Iris pigment epithelial cell (primary cell): ENCODE measurements at places on chromosomes 1 and 21.

DNA sequence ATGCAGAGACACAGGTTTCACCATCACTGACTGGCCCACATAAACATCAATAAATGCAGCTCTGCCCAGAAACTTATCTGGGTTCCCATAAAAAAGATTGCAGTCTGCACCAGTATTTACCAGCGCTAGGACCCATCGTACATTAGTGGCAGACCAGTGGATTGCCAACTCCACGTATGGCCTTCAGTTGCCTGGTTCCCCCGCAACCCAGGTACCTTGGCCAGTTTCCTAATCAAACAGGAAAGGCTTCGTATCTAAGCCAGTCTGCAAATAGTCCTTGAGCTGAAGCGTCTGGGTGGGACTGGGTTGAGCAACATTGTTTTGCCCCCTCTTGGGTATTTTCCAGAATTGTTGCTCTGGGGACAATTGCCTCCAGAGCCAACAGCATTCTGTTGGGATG lies 1639.3 kb downstream of the MRPL39 start:
- DNase-seq: no peak

DNA sequence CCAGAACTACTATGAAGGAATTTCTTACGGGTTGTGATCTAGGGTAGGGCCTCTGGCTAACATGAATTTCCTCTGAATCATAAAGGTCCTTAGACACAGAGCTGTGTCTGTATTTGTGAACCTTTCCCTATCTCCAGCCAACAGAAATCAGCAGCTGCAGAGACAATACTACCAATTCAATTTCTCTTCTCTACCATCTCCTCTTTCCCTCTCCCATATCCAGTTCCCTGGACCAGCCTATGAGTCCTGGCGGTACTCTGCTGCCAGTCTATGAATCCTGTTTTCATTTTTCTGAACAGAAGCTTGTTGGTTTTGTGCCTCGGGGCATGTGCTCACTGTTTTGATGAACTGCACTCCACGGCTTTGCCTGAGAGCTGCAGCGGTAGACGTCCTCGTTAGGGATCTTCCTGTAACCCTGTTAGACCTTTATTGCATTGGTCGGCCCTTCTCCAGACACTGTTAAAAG lies 458.0 kb upstream of the VAMP3 start:
- DNase-seq: peak; percentile 57

DNA sequence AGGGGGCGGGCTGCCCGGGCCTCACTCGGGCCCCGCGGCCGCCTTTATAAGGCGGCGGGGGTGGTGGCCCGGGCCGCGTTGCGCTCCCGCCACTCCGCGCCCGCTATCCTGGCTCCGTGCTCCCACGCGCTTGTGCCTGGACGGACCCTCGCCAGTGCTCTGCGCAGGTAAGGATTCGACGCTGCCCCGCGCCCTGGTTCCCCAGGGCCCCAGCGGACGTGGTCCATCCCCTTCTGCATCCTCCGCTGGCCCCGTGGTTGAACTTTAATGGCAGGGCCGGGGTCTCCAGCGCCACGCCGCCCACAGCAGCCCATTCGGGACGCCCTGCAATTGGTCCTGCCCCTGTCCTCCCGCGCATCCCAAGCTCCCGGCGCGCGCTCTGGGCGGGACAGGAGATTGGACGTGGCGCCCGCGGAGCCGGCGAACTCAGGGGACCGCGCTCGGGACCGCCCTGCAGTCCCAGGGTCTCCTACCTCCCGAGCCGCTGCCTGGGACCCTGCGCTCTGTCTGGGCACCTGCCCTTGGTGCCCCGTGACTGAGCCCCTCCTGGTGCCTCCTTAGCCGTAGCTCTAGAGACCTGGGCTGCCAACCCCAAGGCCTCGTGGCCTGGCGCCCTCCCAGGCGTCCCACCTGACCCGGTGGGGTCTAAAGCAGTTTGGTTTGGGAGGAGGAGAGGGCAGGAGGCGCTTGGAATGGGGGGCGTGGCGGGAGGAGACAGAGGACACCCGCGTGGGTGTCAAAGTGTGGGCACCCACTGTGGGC lies at the start of gene ALPL:
ALPL (plus strand) TSS at position 73 of the 762 bp plus-strand sequence. CDS start 44,659 bp downstream, outside the sequence.
- no peak for DNase-seq

DNA sequence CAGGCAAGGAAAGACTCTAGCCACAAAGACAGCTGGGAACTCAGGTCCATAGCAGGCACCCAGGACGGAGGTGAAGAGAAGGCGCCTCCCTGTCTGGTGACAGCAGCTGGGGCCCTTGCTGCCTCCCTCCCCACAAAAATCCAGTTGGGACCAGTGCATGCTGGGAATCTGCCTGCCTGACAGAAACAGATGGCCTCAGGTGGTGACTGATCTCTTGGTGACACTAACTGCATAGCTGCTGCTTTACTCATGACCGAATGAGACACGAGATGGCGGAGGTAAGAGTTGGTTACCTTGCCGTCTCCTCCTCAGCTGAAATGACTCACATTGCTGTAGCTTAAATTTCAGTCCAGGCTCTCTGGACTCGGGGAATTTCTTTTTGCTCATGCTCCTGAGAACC lies 130.3 kb downstream of the FGGY start:
- DNase-seq: no peak

DNA sequence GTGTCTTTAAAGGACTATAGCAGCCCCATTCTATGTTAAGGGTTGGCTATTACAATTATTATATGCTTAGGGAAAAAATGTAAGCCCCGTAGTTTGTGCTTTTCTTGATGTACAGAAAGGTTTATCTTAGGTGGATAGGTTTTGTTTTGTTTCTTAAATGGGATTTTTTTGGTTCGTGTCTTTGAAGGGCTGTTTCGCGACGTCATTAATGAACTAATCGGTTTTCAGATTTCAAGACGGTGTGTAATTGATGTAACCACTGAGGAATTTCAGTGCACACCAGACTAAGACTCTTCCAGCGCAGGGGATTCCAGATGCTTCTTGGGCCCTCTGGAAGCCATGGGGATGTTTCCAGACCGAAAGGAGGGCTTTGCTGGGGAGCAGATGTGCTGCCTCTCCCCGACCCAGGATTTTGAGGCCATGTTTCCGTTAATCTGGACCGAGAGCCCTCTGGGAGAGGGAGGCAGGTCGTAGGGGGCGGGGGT lies 4.8 kb upstream of the SIM2 start:
- no peak for DNase-seq

GRCh38 chr1:162147760-162148159 lies 78.3 kb downstream of the NOS1AP start:
- no peak for DNase-seq

GRCh38 chr21:31184876-31185275 lies 146.6 kb upstream of the KRTAP19-8 start:
- no peak for DNase-seq

- peak; percentile 12 for DNase-seq
These were observed 180.0 kb downstream of the TTLL7 start for GRCh38 chr1:83818916-83819315.

- DNase-seq: peak; percentile 95
These were observed 28.1 kb downstream of the SHISA4 start for GRCh38 chr1:201916649-201917249.

GRCh38 chr1:7615138-7615537 lies 156.0 kb upstream of the VAMP3 start:
- no peak for DNase-seq
